ENCODE measurements at places on chromosomes 13 and 19.

GRCh38 chr13:105894697-105895096 is 640.8 kb downstream of the EFNB2 start:
- no peak for DNase-seq

GRCh38 chr13:81017513-81018152 is 676.7 kb upstream of the SPRY2 start:
- DNase-seq: no peak

DNA sequence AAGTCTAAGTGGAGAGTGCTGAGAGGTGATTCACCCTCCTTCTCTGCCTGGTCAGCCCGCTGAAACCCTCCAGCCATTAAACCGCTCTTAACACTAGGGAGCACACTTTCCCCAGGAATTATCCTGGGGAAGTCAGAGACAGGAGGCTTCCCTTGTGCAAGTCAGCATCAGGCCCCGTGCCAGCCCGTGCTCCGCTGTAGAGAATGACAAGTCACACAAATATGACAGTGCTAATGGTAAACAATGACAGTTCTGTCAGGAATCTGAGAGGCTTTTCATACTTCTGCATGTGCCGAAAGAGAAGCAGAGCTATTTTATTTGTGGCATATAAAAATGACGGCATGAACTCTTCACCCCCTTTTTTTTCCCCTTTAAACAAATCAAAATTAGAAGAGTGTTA is 816.9 kb upstream of the SLC10A2 start:
- DNase-seq: peak; percentile 93

DNA sequence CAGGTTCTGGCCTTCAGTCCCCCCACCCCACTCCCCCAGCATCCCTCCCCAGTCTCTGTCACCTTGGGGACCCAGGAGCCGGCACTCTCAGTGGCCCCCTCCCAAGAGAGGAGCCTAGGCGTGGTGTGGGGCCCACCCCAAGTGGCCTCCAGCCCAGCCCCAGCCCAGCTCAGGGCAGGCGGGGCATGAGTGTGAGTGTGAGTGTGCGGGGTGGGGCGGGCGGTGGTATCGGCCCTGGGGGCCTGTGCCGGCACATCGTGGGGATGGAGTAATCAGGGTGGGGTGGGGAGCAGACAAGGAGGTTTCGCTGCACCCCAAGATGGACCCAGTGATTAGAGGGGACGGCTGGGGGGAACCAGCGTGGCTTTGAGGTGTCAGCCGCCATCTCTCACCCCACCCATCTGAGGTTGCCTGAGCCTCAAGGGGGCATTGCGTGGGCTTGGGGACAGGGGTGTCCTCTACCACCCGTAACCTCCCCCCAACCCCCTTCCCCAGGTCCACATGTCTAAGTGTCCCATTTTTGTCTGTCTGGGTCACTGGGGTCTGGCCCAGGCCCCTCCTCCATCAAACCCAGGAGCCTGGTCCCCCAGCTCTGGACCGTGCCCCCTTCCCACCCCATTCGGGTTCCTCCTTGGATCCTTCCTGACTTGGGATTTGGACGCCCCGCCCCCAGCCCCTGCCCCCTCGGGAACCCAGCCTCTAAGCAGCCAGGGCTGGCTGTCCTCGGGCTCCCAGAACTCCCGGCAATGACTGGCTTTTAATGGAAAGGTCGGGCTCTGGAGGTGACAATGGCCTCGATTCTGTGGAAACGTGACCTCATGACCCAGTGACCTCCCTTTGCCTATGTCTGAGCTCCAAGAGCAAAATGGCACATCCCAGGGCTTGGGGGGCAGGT is 6.9 kb upstream of the SULT2B1 start:
- no peak for DNase-seq

- DNase-seq: no peak
Measured at GRCh38 chr13:96999091-96999490, 4.8 kb upstream of the OXGR1 start.

- DNase-seq: no peak
Measured at GRCh38 chr13:81326913-81327312, 986.0 kb upstream of the SPRY2 start.

GRCh38 chr19:613732-614567 is 19.4 kb downstream of the POLRMT start:
- no peak for DNase-seq

DNA sequence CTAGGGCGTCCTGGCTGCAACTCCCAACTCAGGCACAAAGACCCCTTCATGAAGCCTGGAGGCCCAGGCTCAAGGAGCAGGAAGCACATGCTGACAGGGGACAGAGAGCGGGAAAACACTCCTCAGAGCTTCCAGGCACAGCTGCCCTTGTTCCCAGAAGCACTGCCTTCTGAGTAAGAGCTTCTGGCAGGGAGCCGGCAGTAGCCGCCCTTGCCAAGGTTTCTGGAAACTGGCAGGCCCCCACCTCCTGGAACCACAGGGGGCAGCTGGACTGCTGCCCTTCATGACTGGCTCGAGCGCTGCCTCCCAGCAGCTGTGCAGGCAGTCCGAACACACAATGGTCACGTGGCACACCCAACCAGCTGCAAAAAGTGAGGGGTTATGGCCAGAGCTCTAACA is 33.6 kb upstream of the EPHX3 start:
- peak; percentile 87 for DNase-seq

DNA sequence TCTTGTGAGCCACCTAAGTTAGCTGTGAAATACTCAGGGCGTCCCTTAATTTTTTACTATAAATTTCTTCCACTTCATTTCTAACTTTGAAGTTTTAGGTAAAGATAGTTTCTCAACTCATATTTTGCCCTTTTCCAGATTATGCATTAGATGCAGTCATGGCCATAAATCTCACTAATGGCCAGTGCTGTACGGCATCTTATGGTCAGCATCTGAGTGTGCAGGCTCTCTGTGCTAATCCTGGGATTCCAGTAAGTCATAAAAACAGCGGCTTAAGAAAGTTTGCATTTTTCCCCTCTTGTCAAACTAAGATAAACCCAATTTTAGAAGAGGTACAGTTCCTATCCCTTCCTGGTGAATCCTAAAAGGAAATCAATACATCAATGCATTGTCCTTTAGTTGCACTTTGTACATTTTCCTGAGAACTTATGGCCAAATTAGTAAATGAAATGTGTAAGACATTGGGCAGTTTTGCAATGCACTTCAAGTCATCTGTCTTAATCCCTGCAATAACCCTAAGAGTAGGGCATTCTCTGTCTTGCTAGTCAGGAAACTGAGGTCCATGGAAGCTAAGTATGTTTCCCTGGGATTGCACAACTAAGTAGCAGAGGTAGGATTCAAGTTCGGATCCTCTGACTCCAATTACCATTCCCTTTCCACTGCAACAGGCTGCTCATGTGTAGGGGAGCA is 146.2 kb downstream of the DCT start:
- DNase-seq: no peak

- DNase-seq: no peak
Measured at GRCh38 chr13:20714161-20714560, 10.7 kb downstream of the IL17D start.

GRCh38 chr19:29505097-29505824 is 20.5 kb upstream of the VSTM2B start:
- peak; percentile 98 for DNase-seq

- no peak for DNase-seq
Measured at GRCh38 chr19:48218997-48219396, 36.7 kb downstream of the CARD8 start.

- DNase-seq: no peak
Measured at GRCh38 chr13:93752541-93752940, 525.9 kb downstream of the GPC6 start.

DNA sequence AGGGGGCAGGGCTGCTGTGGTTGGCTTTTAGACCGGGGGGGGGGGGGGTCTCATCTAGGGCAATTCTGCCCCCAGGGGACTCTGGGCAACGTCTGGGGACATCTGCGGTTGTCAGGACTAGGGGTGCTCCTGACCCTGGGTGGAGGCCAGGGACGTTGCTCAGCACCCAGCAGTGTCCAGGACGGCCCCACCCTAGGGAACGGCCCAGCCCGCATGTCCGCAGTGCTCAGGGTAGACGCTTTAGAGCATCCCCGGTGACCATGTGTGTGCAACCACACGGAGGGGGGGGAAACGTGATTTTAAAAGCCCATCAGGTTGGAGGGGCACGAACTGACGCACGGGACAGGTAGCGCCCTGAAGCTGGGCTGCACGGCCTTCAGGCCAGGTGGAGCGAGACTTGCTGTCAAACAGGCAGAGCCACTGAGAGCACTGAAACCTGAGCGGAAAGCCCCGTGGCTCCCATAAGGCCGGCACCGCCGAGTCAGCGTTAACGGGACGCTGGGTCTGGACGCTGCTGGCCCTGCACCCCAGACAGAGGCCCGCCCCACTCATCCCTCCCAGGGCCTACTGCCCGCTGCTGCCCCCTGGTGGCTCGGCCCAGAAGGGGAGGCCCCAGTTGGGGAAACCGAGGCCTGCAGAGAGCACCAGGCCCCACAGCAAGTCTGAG is 8.3 kb downstream of the CACTIN start:
- DNase-seq: peak; percentile 63

DNA sequence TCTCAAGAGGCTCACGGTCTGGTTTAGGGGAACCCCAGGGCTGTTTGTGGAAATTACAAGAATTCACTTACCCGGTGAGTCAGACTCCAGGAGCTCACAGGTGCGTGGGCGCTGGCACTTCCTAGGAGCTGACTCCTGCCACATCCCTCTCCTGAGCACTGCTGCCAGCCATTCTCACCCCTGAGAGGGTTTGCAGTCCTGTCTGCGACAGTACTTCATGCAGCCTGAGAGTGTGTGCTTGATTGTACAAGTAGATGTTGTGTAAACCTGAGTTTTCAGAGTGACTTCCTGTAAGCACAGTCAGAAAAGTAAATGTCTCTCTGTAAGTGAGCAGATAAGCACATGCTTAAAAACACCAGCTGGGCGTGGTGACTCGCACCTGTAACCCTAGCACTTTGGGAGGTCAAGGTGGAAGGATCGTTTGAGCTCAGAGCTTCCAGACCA is 8.1 kb downstream of the MRPL4 start:
- DNase-seq: peak; percentile 66

DNA sequence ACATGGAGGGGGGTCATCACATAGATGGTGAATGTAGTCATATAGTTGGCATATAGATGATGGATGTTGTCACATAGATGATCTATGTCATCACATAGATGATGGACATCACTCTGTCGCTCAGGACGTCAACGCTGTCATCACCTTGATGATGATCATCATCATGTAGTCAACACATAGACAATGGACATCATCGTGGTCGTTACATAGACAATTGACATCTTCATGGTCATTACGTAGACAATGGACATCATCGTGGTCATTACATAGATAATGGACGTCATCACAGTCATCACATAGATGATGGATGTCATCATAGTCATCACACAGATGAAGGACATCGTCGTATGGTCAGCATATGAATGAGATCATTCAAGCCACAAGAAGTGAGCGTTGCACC is 28.6 kb upstream of the SLC15A1 start:
- DNase-seq: no peak

DNA sequence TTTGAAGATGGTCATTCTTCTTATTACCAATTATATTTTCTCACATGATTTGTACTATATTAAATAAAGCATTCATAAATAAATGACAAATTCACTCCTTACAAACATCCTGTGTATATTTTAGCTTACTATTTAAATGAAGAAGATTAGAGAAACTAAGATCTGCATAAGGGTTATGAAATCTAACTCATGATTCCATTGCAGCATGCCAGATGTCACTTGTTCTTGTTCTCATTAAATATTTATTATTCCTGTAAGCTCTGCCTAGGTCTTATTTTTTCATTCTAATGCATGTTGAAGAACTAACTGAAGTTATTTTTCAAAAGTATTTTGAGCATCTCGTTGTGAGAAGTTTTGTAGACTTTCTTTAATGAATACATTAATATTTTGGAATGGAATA is 18.3 kb downstream of the NUP58 start:
- DNase-seq: no peak

DNA sequence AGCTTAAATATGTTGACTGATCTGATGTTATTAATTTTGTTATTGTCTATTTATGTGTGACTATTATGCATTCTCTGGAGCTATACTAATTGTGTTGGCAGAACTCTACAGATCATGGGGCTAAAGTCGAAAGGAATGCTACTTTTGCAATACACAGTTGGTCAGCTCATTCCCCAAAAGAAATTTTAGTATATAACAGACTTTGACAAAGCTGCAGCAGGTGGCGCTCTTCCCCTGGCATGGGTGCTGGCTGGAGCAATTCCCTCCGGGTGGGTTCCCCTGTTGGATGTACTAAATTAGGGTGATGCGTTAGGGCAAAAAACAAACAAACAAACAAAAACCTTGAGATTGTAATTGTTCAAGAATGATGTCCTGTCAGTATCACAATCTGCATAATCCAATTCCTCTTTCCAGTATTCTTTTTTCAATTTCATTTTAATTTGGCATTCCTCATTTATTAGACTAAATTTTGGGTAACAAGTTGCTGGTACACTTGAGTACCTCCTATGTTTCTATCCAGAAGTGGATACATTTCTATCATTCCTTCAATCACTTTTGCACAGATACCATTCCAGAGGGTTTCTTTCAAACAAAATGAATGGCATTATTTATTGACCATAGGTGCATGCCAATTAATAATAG is 322.8 kb upstream of the EDNRB start:
- DNase-seq: peak; percentile 9

GRCh38 chr19:48192750-48193149 is 22.3 kb downstream of the ZSWIM9 start:
- DNase-seq: no peak

DNA sequence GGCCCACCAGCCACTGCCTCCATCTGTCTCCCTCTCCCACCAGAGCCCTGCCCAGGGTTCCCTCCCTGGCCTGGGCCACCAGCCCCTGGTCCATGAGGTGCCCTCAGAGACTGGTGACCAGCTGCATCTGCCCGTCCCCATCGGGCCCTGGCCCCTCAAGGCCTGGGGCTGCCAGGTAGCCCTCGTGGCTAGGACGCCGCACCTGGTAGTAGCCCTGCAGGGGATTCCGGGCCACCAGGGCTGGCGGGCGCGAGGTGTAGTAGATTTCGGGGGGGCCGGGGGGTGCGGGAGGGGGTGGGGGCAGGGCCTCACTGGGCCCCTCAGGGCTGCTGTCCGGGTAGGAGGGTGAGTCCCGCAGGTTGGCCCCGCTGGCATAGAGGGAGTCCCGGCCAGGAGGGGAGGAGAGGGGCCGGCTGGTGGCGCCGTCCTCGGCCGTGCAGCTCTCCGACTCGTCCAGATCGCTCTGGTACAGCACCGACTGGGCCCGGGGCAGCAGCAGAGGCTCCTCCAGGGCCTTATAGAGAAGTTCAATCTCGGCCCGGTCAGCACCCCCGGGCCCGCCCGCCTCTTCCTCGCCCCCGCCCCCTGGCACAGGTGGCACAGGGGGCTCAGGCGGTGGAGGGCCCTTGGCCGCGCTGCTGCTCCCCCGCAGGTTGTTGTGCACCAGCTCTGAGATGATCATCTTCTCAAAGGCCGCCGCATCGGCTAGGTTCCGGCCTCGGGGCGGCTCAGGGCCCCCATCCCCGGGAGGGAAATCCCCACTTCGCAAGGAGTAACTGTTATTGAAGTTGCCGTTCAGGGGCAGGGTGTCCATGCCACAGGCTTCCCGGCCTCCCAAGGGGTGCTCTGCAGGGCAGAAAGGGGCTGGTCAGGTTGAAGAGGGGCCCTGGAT is 14.6 kb upstream of the ASF1B start:
- DNase-seq: no peak

GRCh38 chr13:47066226-47066625 is 169.4 kb upstream of the HTR2A start:
- no peak for DNase-seq

Data from head of caudate nucleus (tissue), 42 donors.